ENCODE measurements at places on chromosomes 13 and 19.

GRCh38 chr13:114130837-114131582 lies 1.4 kb downstream of the RASA3 start:
- peak; percentile 85 for DNase-seq

DNA sequence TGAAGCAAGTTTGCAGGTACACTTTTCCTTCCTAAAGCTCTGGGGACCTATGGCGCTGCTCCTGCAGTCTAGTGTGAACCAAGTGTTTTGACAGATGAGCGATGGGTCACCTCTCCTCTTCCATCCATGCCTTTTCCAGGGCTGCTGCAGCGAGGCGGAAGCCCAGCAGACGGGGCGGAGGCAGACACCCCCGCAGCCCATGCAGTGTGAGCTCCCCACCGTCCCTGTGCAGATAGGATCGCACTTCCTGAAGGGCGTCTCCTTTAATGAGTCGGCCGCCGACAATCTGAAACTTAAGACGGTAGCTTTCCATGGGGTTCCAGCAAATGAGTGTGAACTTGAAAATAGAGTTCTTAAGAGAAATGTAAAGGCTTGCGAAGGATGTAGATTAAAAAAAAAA lies 37.1 kb upstream of the GPI start:
- no peak for DNase-seq

DNA sequence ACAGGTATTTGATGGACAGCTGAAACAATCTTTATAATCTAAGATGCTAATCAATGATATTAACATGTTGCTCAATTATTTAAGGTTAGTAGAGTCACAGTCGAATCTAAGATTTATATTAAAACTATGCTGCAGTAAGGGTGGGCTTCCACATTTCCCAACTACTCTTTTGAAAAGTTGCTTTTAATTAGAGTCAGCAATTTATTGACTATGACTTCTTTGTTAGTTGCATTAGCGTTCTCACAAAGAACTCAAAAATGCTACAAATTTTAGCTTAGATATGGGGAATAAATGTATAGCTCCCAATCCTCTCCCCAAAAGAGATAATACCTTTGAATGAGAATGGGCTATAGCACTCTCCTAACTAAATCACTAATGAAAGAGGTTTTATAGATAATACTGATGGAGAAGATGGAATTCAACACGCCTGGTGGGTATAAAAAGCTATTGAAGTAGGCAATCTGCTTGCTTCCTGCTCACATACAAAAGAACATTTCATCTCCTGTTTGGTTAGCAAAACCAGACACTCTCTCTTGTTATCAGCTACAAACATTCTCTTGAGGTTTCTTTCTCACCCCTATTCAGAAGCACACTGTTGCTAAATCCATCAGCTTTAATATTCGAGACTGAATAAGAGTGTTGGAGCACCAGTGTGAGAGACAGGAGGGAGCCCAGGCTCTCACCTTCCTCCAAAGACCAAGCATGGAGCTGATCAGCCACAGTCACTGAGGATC lies 2.4 kb upstream of the FLT1 start:
- no peak for DNase-seq

DNA sequence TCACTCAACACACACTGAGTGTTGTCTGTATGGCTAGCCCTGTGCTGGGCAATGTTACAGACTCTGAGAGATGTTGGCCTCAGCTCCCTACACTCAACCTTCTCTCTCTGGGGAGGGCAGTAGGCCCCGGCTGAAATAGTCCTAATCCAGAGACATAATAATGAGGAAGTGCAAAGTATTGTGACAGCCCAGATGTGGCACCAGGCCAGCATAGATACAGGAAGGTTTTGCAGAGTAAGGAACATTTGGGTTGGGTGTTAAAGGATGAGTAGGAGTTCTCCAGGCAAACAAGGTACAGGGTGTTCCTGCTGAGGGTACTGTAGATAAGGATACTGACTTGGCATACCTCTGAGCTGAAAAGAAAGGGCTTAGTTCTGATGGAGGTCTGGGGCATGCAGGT lies 2.4 kb downstream of the LIN7B start:
- DNase-seq = no peak

- no peak for DNase-seq
Measured at GRCh38 chr13:58611117-58611516, 979.6 kb downstream of the PCDH17 start.

- no peak for DNase-seq
Measured at GRCh38 chr13:77384999-77385398, 58.1 kb upstream of the MYCBP2 start.

DNA sequence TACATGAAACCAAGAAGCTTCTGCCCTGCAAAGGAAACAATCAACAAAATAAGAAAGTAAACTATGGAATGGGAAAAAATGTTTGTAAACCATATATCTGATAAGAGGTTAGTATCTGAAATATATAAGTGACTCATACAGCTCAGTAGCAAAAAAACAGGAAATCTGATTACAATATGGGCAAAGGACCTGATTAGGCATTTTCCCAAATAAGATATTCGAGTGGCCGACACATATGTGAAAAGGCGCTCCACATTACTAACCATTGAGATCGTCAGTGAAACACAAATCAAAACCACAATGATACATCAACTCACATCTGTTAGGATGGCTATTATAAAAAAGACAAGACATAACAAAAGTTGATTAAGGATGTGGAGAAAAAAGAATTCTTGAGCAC lies 2818.6 kb upstream of the PCDH20 start:
- DNase-seq = no peak

DNA sequence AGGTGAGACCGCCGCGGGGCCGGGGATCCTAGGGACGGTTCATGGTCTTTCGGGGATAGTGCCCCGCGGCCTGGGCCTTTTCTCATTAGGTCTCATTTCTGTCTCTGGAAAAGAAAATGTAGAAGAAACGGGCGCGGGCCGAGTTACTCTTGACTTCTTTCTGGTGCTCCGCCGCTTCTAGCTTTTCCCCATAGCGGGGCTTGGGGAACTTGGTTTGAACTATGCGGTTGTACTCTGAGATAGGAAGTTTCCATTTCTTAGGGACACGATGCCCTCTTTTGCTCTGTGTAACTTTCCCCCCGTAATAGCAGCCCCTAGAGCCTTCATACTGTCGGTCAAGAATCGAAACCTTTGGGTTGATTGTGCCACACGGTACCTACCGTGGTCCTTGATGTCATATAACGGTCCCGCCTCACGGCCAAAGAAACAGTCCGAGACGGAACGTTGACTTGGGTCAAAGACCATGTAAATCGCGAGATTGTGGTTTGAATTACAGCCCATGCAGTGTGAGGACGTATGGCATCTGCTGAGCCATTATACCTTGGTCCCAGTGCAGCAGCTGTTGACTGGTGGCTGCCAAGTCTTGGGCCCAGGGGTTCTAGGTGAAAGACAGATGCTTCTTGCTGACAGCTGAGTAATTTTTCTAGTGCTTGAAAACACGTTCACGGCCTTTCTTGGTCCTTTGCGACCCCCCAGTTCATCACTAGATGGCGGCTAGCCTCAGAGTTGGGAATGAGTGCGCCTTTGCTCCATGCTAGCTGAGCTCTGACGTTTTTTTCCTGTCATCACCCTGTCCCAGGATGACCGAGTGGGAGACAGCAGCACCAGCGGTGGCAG lies 487 bp downstream of the RPS5 start:
- no peak for DNase-seq

DNA sequence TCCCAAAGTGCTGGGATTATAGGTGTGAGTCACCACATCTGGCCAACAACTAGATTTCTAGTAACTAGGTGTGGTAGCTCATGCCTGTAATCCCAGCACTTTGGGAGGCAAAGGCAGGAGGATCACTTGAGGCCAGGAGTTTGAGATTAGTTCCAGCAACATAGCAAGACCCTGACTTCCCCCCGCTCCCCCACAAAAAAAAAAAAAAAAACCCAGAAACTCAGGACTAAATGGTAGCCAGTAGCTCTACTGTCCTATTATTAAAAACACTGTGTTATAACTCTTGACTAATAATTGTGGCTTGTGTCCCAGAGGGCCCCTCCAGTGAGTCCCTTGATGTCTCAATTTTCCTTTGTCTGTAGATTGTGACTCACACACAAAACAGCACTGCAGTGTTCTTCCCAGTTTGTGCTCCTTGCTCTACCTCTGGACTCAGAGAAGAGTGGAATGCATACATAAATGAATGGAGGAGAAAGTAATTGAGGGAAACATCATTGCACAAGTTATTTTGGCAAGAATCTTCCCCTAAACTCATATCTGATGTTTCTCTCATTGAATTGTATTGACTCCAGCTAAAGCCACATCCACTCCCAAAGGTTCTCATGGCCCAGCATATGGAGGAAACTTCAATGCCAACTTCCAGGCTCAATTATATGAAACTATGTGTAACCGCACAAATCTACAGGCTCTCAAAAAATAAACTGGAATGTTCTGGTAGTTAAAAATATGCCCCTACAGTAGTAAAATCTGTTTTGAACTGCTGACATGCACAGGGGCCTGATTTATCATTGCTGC lies 8.8 kb downstream of the TPT1 start:
- DNase-seq = no peak

- no peak for DNase-seq
Measured at GRCh38 chr13:67518785-67519184, 288.6 kb upstream of the PCDH9 start.

DNA sequence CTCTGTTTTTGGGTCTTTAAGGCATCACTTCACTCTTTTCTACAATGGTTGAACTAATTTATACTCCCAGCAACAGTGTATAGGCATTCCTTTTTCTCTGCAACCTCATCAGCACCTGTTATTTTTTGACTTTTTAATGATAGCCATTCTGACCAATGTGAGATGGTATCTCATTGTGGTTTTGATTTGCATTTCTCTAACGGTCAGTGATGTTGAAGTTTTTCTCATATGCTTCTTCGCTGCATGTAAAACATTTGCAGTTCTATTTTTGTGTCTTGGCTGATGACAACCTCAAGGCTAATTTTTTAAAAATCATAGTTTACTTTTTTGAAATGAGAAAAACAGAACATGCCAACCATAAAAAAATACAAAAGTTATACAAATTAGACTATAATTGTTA lies 258.2 kb upstream of the EDNRB start:
- DNase-seq = no peak

- no peak for DNase-seq
Measured at GRCh38 chr19:16068696-16069259, 7.5 kb upstream of the TPM4 start.

DNA sequence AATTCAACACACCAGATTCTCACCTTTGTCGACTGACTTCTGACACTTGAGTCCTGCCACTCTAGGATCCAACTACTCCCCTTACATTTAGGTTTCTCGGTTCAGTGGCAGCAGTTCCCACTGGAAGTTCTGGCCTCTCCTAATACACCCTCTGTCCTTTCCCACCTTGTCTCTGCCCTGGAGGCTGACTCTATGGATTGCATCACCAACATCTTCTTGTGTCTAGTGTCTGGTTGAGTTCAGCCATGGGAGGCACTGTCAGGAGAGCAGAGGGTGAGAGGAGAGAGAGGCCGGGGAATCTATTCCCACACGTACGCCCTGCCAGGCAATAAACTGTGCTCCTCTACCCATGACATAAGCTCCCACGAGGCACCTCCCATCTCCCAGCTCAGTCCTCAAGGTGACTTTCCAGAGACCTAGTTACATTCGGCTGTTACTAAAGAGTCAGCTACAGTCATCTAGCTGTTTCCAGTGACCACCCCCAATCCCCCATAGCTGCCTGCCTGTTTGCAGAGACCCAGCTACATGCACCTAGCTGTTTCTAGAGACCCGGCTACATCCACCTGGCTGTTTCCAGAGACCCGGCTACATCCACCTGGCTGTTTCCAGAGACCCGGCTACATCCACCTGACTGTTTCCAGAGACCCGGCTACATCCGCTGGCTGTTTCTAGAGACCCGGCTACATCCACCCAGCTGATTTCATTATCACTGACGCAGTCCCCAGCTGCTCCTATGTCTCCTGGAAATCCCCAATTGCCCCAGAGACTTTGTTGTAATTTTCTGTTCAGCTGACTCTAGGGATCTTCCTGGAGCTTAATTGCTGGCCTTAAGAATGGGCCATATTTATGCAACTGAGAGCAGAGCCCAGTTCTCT lies 8.1 kb upstream of the LILRB4 start:
- DNase-seq = no peak

- DNase-seq = no peak
Measured at GRCh38 chr13:75938811-75939560, 302.9 kb downstream of the LMO7 start.

GRCh38 chr13:49410477-49410876 lies 33.4 kb downstream of the CAB39L start:
- no peak for DNase-seq

Measured in muscle of back (tissue), 13 donors.